Upper lobe of right lung (tissue), 1 donor: ENCODE measurements at places on chromosomes 7 and 10. TPM values are rescaled to one million over a fixed set of nuclear protein-coding genes. Genes with fewer than 3 reads are reported as not detected.

- no peak overlapping the region for H3K4me3 ChIP-seq
- H3K27me3 ChIP-seq, result no peaks in the 10 kb centered on the region
- no peak overlapping the region for H3K27ac ChIP-seq
- no peak for DNase-seq
- peaks cover 32% of the 10 kb centered on the region for H3K4me1 ChIP-seq
Observed at GRCh38 chr10:33303988-33304387, 30.5 kb downstream of the NRP1 start.

Gene TMEM139
- 25.1 TPM for total RNA-seq

- H3K36me3 ChIP-seq, result no peaks in the 10 kb centered on the region
- no peak for DNase-seq
- no peak overlapping the region for H3K4me3 ChIP-seq
- H3K27ac ChIP-seq, result no peak overlapping the region
Observed at GRCh38 chr7:137957887-137958286, 44.0 kb downstream of the CREB3L2 start.

- DNase-seq, result no peak
- no peak overlapping the region for H3K27ac ChIP-seq
- H3K4me3 ChIP-seq, result no peak overlapping the region
- no peaks in the 10 kb centered on the region for H3K27me3 ChIP-seq
Observed at GRCh38 chr7:89687211-89687610, 467.1 kb upstream of the STEAP1 start.

Gene PPP1R3C
- 15.1 TPM for total RNA-seq

DNA sequence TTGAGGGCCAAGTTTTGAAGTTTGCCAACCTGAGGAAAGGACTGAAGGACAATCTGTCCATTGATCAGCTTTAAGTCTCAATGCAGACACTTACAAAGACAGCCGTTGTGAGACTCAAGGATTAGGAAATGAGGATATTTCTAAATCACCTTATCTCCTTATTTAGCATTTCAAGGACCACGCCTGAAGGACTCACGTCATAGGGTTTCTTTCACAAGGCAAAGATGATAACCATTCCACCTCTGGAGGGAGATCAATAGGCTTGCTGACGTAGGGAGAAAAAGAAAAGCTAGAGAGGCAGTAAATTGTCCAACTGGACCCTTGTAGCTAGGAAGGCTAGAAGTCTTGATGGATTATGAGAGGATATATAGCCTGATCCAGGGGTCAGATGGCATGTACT, 3.3 kb upstream of the ASB4 start:
- H3K27ac ChIP-seq, result no peak overlapping the region
- H3K27me3 ChIP-seq, result peaks cover 23% of the 10 kb centered on the region
- DNase-seq, result no peak
- no peak overlapping the region for H3K4me3 ChIP-seq
- H3K36me3 ChIP-seq, result no peaks in the 10 kb centered on the region

Gene FGFBP3
- total RNA-seq, result 0.81 TPM

Gene DKK1
- total RNA-seq, result 3.7 TPM

Gene FZD8
- 20.4 TPM for total RNA-seq

- DNase-seq, result no peak
- no peak overlapping the region for H3K27ac ChIP-seq
- H3K27me3 ChIP-seq, result no peaks in the 10 kb centered on the region
- no peaks in the 10 kb centered on the region for H3K36me3 ChIP-seq
Observed at GRCh38 chr7:26443006-26443405, 151.3 kb downstream of the SNX10 start.

DNA sequence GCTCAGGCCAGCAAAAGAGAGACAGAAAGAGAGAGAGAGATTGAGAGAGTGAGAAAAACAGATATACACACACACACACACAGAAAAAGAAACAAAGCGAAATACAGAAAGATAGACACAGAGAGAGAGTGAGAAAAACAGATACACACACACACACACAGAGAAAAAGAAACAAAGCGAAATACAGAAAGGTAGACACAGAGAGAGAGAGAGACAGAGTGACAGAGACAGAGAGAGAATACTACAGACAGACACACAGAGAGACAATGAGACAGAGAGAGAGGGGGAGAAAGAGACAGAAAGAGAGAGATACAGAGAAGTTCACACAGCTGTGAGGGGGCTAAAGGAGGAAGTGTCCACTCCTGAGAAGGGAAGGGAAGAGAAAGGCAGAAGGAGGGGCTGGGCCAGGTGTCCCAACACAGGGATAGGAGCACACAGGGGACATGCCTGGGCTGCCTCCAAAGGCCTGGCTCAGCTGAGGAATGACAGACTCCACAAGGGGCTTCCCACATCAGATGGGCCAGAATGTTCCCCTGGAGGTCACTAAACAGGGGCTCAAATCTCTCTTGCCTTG, 4.3 kb downstream of the GCK start:
- DNase-seq, result no peak
- no peak overlapping the region for H3K27ac ChIP-seq
- H3K36me3 ChIP-seq, result no peaks in the 10 kb centered on the region
- H3K27me3 ChIP-seq, result no peaks in the 10 kb centered on the region
- no peaks in the 10 kb centered on the region for H3K4me1 ChIP-seq
- no peak overlapping the region for H3K4me3 ChIP-seq

DNA sequence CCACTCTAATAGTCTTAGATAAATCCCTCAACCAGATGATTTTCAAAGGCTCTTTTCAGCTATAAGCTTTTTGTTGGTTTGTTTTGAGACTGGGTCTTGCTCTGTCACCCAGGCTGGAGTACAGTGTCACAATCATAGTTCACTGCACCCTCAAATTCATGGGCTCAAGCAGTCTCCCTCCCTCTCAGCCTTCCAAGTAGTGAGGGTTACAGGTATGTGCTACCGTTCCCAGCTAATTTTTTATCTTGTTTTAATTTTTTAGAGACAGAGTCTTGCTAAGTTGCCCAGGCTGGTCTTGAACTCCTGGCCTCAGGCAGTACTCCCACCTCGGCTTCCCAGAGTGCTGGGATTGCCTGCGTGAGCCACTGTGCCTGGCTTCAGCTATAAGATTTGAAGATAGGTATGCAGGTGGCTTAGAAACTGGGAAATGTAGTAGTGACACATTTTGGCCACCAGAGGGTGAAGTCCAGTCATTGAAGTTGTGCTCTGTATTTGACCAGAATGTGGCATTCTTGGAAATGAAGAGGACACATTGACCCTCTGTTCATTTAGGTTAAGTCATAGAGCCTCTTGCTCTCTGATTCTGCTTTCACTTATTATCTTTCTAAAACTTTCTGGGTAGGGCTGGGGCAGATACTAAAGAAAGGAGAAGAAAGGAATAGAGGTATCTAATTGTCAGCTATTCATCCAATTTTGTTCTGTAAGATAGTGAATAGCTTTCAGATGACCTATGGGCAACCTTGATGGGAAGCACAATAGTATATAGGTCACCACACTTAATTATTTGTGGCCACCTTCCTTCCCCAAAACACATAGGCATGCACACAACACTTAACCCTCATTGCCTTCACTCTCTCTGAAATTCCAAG, 36.0 kb downstream of the R3HCC1L start:
- H3K4me1 ChIP-seq, result no peaks in the 10 kb centered on the region
- H3K36me3 ChIP-seq, result peaks cover 27% of the 10 kb centered on the region
- H3K27me3 ChIP-seq, result no peaks in the 10 kb centered on the region
- no peak overlapping the region for H3K27ac ChIP-seq
- no peak for DNase-seq
- H3K4me3 ChIP-seq, result no peak overlapping the region

DNA sequence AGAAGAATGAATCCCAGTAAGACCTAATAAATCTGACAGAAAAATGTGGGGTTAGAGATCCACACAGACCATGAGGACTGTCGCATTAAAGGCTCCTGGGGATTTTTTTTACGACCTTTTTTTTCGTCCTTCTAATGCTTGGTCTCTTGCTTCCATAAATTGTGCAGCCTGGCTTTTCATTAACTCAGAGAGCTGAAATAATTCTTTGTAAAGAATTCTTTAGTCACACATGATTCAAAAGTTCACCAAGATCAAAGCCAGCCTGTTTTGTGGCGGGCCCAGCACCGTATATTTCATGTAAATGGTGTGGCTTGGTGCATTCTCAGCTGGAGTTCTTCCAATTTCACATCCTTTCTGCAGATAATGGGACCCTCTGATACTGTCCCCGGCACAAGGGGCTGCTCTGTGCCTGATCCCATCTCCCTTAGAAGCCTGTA, 206.6 kb upstream of the BMPER start:
- H3K4me3 ChIP-seq, result no peak overlapping the region
- no peak overlapping the region for H3K27ac ChIP-seq
- no peak for DNase-seq
- H3K36me3 ChIP-seq, result no peaks in the 10 kb centered on the region

Gene OR6B1
- total RNA-seq, result not detected

- peaks cover 9% of the 10 kb centered on the region for H3K36me3 ChIP-seq
- no peak for DNase-seq
- H3K27me3 ChIP-seq, result no peaks in the 10 kb centered on the region
- H3K27ac ChIP-seq, result no peak overlapping the region
- no peak overlapping the region for H3K4me3 ChIP-seq
Observed at GRCh38 chr10:45614869-45615268, 57.7 kb downstream of the ZFAND4 start.

Gene GNGT1
- not detected for total RNA-seq

- peaks cover 47% of the 10 kb centered on the region for H3K4me1 ChIP-seq
- peaks cover 15% of the 10 kb centered on the region for H3K36me3 ChIP-seq
- no peaks in the 10 kb centered on the region for H3K27me3 ChIP-seq
- no peak for DNase-seq
- H3K4me3 ChIP-seq, result peak overlapping the region; percentile 97
- H3K27ac ChIP-seq, result peak overlapping the region; percentile 95
Observed at GRCh38 chr10:12195281-12195602, 449 bp downstream of the NUDT5 start.

DNA sequence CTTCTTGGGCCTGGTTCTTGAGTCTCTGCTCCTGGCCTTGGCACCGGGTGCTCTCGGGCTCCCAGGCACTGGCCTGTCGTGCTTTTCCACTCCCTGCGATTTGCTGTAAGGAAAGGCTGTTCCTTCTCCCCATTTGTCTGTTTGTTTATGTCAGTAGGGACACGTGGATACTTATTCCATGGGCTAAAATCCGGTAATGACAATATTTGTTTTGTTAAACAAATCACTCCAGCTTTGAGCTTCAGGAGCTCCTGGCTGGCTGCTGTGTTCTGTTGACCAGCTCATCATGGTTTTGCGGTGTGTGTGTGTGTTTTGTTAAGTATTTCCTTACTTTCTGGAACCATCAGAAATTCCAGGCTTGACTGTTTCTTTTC, 17.5 kb upstream of the JAKMIP3 start:
- H3K36me3 ChIP-seq, result no peaks in the 10 kb centered on the region
- no peak for DNase-seq
- H3K4me1 ChIP-seq, result no peaks in the 10 kb centered on the region
- no peak overlapping the region for H3K4me3 ChIP-seq

GRCh38 chr7:80859272-80859970, 59.4 kb downstream of the SEMA3C start:
- no peaks in the 10 kb centered on the region for H3K27me3 ChIP-seq
- no peaks in the 10 kb centered on the region for H3K36me3 ChIP-seq
- no peak for DNase-seq
- H3K4me3 ChIP-seq, result no peak overlapping the region
- peaks cover 4% of the 10 kb centered on the region for H3K4me1 ChIP-seq

- H3K4me1 ChIP-seq, result peaks cover 12% of the 10 kb centered on the region
- peaks cover 3% of the 10 kb centered on the region for H3K27me3 ChIP-seq
- no peak for DNase-seq
- no peak overlapping the region for H3K4me3 ChIP-seq
- H3K27ac ChIP-seq, result no peak overlapping the region
Observed at GRCh38 chr10:96377816-96378294, 19.1 kb upstream of the OPALIN start.

Gene SPDYE8
- total RNA-seq, result not detected
